ENCODE measurements at places on chromosomes 12 and 14.

- DNase-seq = no peak
Observed at GRCh38 chr14:65940056-65940735, 527.7 kb downstream of the FUT8 start.

DNA sequence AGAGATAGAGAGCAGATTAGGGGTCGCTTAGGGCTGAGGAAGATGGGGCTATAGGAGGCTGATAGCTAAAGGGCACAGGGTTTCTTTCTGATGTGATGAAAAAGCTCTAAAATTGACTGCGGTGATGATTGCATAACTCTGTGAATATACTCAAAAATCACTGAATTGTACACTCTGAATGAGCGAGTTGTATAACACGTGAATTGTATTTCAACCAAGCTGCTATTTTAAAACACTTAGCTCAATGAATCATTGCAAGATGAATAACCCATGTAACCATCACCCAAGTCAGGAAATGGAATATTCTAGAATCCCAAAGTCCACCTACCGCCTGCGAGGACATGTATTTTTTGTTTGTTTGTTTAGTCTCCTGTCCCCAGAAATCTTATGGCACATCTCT is 60.1 kb upstream of the CCND2 start:
- DNase-seq = no peak

DNA sequence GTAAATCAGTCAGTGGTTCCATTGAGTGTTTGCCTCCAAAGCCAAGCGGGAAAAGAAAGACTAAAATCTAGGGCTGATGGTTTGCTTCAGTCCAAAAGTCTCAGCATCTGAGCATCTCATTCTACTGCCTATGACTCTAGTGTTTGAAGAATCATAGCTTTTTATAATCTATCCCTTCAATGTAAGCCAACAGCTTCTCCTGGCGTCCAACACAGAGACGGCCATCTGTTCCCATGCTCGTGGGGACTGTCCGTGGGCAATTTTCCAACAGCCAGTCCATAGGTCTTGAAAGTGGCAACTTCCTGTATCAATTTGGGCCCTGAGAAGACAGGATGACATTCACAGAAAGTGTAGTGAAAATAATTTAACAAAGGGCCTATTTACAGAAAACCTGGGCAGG is 544.4 kb upstream of the TMEM132C start:
- no peak for DNase-seq

GRCh38 chr14:102095231-102095870 is 8.5 kb upstream of the HSP90AA1 start:
- DNase-seq = no peak

Measured in GM18507 (cell line).